ENCODE measurements at places on chromosomes 7 and 10. TPM values are rescaled to one million over a fixed set of nuclear protein-coding genes. Genes with fewer than 3 reads are reported as not detected.
A peak's percentile ranks its signal among the peaks of the same experiment; 100 is the strongest.

- H3K36me3 ChIP-seq = peaks cover 13% of the 10 kb centered on the region
- no peaks in the 10 kb centered on the region for H3K27me3 ChIP-seq
- DNase-seq = peak; percentile 77
- H3K4me3 ChIP-seq = no peak overlapping the region
- no peak overlapping the region for H3K27ac ChIP-seq
- H3K4me1 ChIP-seq = peaks cover 44% of the 10 kb centered on the region
Measured at GRCh38 chr10:119320981-119321380, 113.6 kb downstream of the GRK5 start.

DNA sequence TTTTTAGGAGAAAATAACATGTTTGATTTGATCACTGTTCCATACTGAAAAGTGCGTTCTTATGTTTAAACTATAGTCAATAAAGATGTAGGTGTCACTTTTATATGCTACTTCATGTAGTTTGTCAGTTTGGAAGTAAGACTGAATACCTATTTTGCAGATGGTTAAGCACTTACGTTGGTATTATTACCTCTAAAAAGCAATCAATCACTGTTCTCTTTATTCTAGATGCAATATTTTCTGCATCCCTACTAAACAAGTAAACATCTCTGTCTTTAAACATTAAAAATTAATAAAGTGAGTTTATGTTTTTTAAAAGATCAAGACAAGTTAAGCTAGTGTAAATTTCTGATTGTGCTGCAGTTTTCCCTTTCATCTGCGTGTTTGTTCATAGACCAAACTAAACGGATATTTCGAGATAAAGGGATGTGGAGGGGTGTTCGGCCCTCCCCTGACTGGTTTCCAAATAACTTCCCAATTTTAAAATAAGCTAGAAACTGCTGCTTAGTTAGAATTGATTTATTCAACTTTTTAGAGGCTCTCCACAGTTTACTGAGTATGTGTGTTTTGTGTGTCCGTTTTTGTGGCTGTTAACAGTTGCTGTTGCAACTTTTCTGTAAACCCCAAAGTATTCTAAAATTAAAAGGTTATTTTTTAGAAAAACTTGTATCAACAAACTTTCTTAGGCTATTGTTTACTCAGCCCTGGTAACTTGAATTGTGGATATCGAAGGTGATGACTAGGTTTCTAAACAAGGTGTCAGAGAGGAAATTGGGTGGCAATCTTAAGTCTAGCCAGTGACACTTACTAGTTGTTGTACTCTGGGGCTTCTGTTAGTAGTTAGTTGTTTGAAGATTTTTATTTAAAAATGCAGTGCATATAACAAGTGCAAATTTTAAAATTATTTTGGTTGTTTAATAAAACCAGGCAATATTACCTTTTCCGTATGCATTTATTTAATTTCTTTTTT is 974 bp downstream of the KIF11 start:
- H3K36me3 ChIP-seq = no peaks in the 10 kb centered on the region
- H3K27me3 ChIP-seq = no peaks in the 10 kb centered on the region
- H3K27ac ChIP-seq = no peak overlapping the region
- no peak for DNase-seq

Gene NACAD
- 0.56 TPM for total RNA-seq

GRCh38 chr10:83673316-83673715 is 466.0 kb upstream of the GHITM start:
- no peak overlapping the region for H3K27ac ChIP-seq
- no peaks in the 10 kb centered on the region for H3K36me3 ChIP-seq
- H3K4me3 ChIP-seq = no peak overlapping the region
- no peaks in the 10 kb centered on the region for H3K27me3 ChIP-seq
- no peaks in the 10 kb centered on the region for H3K4me1 ChIP-seq

Gene SRGN
- 46.4 TPM for total RNA-seq

DNA sequence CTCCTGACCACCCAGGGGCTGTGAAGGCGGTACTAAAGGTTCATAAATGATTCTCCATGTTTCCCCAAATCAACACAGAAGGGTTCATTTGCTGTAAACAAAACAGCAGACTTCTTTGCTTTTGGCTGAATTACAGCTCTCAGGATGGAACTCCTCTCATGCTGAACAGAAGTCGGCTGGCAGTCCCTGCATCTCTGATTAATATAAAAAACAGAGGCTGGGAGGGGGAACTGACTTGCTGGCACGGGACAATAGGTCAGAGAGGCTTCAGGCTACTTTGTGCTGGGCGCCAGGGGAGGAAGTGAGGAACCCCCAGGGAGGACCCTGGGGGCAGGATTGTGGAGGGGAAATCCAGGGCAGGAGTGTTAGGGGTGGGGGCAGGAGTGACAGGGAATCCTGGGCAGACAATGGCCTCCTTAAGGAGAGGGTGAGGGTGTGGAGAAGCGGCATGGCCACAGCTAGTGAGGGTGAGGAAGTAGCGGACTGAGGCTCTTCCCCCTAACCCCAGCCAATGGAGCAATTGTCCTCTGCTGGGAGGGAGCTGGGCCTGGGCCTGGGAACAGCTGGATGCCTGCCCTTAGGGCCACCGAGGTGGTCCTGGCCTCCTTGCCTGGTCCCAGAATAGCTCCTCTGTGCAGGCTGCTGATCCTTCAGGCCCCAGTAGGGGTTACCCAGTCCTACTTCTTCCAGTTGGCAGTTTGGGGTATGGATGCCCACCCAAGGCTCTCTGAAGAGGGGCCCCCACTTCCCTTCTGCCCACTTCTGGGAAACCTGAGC is 9.2 kb upstream of the SFRP5 start:
- no peaks in the 10 kb centered on the region for H3K4me1 ChIP-seq
- peaks cover 48% of the 10 kb centered on the region for H3K27me3 ChIP-seq
- no peak overlapping the region for H3K4me3 ChIP-seq
- no peaks in the 10 kb centered on the region for H3K36me3 ChIP-seq
- no peak overlapping the region for H3K27ac ChIP-seq

DNA sequence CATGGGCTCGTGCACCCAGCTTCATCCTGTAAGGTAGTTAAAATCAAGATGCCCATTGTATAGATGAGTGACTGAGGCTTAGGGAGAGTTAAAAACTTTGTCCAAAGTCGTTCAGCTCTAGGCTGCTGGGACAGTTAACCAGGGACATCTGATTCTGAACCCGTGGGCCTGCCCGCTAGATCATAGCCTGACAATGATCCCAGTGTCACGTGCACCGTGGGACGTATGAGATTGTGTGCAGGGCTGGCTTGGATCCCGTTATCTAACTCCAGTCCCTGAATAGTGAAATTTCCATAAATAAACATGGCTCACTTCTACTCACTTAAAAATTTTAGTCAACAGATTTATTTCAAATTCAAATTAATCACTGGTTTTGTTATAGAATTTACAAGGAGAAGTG is 24.9 kb downstream of the C10orf120 start:
- no peak overlapping the region for H3K27ac ChIP-seq
- no peaks in the 10 kb centered on the region for H3K36me3 ChIP-seq

- H3K27ac ChIP-seq = no peak overlapping the region
- no peak for DNase-seq
- H3K4me3 ChIP-seq = no peak overlapping the region
- no peaks in the 10 kb centered on the region for H3K27me3 ChIP-seq
- no peaks in the 10 kb centered on the region for H3K36me3 ChIP-seq
- H3K4me1 ChIP-seq = no peaks in the 10 kb centered on the region
Measured at GRCh38 chr7:96718107-96719003, 8.7 kb upstream of the SEM1 start.

Gene MYO1G
- under 0.01 TPM for total RNA-seq

GRCh38 chr10:11009471-11010308 is 8.0 kb upstream of the CELF2 start:
- peaks cover 15% of the 10 kb centered on the region for H3K27me3 ChIP-seq
- no peak overlapping the region for H3K4me3 ChIP-seq
- DNase-seq = no peak
- no peaks in the 10 kb centered on the region for H3K4me1 ChIP-seq
- H3K36me3 ChIP-seq = no peaks in the 10 kb centered on the region

Gene EFCAB10
- total RNA-seq = not detected

- no peak for DNase-seq
- no peaks in the 10 kb centered on the region for H3K27me3 ChIP-seq
- no peaks in the 10 kb centered on the region for H3K4me1 ChIP-seq
- H3K4me3 ChIP-seq = no peak overlapping the region
Measured at GRCh38 chr7:155306673-155307470, 9.2 kb downstream of the INSIG1 start.

GRCh38 chr10:130354976-130355795 is 219.0 kb downstream of the GLRX3 start:
- H3K27me3 ChIP-seq = no peaks in the 10 kb centered on the region
- no peak for DNase-seq

Gene TFEC
- total RNA-seq = 0.28 TPM

- H3K27me3 ChIP-seq = no peaks in the 10 kb centered on the region
- no peak overlapping the region for H3K4me3 ChIP-seq
Measured at GRCh38 chr7:77913977-77914607, 115.5 kb downstream of the PHTF2 start.

Gene AFAP1L2
- total RNA-seq = under 0.01 TPM

Gene CCNJ
- 10.0 TPM for total RNA-seq

GRCh38 chr10:31799181-31799580 is 129.4 kb downstream of the ARHGAP12 start:
- no peaks in the 10 kb centered on the region for H3K4me1 ChIP-seq
- H3K36me3 ChIP-seq = no peaks in the 10 kb centered on the region
- no peak overlapping the region for H3K4me3 ChIP-seq
- H3K27me3 ChIP-seq = no peaks in the 10 kb centered on the region
- no peak overlapping the region for H3K27ac ChIP-seq

GRCh38 chr7:1485156-1485555 is 19.0 kb downstream of the INTS1 start:
- H3K4me1 ChIP-seq = no peaks in the 10 kb centered on the region
- peaks cover 83% of the 10 kb centered on the region for H3K36me3 ChIP-seq
- no peaks in the 10 kb centered on the region for H3K27me3 ChIP-seq
- H3K4me3 ChIP-seq = no peak overlapping the region
- no peak for DNase-seq
- no peak overlapping the region for H3K27ac ChIP-seq

DNA sequence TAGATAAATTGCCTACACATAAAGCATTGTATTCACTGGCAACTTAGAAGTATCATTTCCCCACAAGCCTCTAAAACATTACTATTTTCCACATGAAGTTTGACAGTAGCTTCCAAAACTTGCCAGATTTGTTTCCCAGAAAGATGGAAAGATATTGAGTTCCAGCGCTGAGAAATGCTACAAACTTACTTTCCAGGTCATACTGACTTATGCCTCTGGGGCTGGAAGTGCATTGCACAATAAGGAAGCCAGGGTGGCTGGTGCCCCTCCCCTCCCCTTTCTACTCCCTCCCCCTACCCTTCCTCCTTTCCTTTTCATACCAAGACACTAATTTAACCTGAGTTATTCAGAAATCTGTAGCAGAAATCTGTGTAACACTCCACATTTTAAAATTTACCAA is 212.6 kb downstream of the WDR37 start:
- no peaks in the 10 kb centered on the region for H3K27me3 ChIP-seq
- no peak overlapping the region for H3K27ac ChIP-seq
- H3K4me3 ChIP-seq = no peak overlapping the region
- H3K4me1 ChIP-seq = no peaks in the 10 kb centered on the region

Gene SPAM1
- total RNA-seq = not detected
